ENCODE measurements at places on chromosomes 7 and 10. TPM values are rescaled to one million over a fixed set of nuclear protein-coding genes. Genes with fewer than 3 reads are reported as not detected.
A peak's percentile ranks its signal among the peaks of the same experiment; 100 is the strongest.

DNA sequence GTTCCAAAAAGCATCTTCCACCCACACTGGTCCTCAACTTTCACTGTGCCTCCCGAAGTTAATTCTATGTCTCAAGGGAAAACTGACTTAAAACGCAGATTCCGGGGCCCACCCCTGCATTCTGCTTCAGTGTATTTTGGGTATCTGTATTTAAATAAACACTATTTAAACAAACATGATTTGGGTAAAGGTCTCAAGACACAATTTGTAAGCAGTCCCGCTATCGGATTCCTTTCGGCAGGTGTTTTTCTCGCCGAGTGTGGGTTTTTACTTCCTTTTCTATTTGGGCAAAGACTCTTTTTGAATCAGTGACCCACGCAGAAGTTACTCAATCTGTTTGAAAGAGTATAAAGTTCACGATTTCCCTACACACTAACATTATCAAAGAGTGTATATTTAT lies 1.2 kb downstream of the PDIA4 start:
- no peak for DNase-seq

DNA sequence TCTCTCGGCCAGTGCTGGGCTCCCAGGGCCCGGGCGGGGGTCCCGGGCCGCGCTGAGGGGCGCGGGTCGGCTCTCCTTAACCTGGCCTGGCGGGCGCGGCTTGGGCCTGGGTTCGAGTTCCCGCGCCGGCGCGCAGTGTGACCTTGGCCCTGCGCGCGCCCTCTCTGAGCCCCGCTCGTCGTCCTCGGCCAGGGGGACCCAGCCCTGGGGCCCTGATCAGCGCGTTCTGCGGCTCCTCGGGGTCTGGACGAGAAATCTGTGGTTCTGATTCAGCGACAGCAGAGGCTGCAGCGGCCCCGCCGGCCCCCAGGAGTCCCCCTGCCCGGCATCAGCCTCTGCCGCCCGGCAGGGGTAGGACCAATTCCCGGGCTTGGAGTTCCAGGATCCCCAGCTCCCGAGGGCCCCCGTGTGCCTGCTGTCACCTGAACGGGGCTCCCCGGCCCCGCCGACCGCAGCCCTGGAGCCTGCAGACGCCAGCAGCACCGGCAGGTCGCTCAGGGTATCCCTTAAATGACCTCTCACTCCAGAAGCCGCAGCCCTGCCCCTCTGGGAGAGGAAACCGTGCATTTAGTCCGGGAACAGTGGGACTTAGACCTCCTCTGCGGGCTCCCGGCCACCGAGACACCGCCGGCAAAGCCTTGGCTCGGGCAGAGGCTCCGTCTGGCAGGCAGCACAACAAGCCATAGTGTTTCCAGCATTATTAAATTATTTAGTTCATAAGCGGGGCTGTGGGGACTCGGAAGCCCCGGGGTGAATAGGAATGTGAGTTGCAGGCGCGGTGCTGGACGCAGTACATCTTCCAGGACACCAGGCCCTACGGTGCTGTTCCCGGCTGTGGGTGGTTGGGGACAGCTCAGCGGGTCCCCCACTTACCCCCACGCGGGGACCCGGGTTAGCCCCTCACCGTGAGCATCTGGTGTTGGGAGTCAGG lies 572 bp downstream of the CHST12 start:
- peak; percentile 44 for DNase-seq

DNA sequence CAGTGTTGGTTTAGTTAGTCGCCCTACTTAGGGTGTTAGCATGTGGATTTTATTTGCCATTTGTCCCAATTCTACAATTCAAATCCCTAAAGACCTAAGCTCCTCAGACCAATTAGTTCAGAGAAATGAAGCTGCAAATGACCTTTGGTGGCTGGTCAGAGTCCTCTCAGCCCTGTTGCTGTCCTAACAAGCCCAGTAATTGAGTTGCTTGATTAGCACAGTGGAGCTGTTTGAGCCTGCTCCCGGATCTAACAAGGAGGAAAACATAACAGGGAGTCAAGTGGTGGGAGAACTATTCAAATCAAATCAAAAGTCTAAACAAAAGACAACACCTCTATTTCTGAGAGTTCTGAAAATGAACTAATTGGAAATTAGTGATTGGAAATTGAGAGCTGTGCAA lies 22.1 kb downstream of the ZDHHC6 start:
- no peak for DNase-seq

DNA sequence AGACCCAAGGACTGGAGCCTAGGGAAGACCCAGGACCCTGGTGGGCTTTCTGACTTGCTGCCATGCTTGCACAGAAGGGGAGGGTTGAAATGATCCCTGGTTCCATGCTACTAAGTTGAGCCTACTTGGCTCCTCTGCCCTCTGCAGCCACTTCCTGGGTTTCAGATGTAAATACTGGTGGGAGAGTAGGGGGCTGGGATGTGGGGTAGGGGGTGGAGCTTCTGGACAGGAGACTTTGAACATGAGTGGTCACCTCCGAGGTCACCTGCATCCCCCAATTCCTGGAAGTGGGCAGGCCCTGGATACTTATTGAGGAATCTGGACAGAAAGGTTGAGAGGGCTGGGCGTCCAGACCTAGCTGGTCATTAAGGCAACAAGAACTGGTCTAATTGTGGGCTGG lies 2.9 kb upstream of the ZMIZ1 start:
- no peak for DNase-seq

DNA sequence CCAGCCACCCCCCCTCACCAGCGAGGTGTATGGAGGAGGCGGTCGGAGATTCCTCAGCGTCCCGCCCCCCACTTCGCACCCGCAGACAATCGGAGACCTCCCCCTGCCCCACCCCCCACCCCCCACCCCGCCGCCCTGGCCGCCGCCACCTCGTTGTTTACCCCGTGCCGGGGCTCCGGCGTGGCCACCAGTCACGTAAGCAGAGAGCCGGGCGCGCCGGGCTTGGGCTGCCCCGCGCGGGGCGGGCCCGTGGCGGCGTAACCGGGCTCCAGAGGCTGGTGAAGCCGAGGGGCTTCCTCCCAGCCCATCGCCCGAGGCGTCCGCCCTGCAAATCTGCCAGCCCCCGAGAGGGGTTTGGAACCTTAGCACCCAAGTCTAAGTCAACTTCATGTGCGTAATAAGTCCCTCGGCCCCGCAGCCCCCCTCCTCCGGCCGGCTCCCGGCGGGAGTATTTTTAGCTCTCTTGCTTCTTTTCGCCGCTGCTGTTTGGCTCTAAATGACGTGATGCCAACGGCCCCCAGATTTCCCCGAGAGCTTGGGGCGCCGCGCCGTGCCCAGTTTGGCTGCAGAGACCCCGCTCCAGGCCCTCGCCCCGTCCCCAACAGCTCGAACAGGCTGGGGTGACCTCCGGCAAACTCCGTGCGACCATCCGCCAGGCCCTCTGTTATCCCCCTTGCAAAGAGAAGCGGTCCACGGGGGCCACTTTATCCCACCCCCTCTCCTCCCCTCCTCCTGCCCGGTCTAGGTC lies 2.7 kb downstream of the MXI1 start:
- DNase-seq = peak; percentile 71

GRCh38 chr10:95395947-95396449 lies 105.2 kb upstream of the PDLIM1 start:
- peak; percentile 73 for DNase-seq

Gene RPS24
- 2,996 TPM for total RNA-seq

Gene HTR7
- 3.0 TPM for total RNA-seq

Gene OR6B1
- total RNA-seq = not detected

- no peak for DNase-seq
These were observed 540.0 kb downstream of the TCERG1L start for GRCh38 chr10:130771491-130771946.

GRCh38 chr10:26290236-26290635 lies 73.7 kb downstream of the GAD2 start:
- no peak for DNase-seq

DNA sequence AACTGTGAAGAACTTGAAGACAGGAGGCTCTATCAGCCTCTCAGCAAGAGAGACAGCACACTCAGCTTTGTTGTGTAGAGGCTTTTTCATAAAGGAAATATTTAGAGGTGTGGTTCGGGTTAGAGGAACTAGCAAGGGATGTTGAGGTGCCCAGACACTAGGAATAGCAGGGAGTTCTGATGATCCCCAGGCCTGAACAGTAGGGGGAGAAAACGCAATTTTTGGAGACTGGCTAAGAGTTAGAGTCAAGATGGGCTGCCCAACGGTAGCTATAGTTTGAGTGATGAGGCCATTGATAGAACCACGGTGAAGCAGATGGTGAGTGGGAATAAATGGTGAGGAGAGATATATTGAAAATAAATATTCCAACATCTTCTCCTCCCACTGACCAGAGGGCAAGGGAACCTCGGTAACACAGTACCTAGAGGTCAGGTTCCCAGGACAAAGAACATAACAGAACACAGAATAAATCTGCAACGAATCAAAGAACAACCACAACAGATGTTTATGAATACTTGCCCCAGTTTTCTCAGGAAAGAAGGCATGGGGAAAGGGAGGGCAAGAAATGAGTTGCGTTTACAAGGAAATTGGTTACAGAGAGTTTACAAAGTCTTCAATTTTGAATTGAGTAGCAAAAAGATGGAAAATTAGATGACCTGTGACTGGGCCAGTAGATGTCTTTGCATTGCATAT lies 24.2 kb upstream of the BPGM start:
- no peak for DNase-seq

DNA sequence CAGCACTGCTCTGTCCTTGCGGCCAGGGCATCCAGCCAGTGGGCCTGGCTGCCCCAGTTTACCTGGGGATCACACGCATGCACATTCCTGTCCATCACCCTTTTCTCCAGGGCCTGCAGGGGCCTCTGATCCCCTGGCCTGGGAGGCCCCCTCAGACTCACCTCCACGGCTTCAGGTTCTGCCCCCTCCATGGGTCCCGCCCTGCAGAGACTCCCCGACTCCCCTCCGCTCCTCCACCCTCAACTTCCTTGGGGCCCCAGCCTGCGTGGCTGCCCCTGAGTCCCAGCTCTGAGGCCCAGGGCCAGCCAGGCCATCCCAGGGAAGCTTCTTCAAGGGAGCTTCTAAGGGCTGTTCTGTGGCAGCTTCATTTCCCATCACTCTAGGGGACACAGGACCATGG lies 324.1 kb downstream of the TCERG1L start:
- no peak for DNase-seq

Measured in stomach (tissue), 19 donors.